ENCODE measurements at places on chromosomes 13 and 19.
A peak's percentile ranks its signal among the peaks of the same experiment; 100 is the strongest.

DNA sequence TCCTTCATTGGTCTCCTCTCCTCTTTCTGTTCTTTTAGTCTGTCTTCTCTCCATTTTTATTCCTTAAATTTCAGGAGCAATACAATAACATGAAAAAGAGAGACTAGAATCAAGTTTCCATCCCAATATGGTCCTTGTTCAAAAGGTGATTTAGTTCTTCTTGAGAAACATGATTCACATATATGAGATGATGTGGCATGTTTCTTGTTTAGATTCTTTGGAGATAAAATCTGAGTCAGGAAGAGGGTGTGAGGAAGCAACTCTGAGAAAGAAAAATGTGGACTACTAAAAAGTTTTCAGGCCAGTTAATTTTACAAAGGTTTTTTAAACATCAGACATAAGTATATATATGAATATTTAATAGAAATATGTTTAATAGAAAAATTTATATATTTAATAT lies 231.4 kb downstream of the OXGR1 start:
- no peak for DNase-seq

GRCh38 chr13:98171900-98172589 lies 5.0 kb downstream of the RNF113B start:
- DNase-seq = peak; percentile 60

- no peak for DNase-seq
These were observed 222.8 kb downstream of the NDFIP2 start for GRCh38 chr13:79703772-79704171.

- no peak for DNase-seq
These were observed 5.7 kb upstream of the GARIN5A start for GRCh38 chr19:50482271-50482855.

DNA sequence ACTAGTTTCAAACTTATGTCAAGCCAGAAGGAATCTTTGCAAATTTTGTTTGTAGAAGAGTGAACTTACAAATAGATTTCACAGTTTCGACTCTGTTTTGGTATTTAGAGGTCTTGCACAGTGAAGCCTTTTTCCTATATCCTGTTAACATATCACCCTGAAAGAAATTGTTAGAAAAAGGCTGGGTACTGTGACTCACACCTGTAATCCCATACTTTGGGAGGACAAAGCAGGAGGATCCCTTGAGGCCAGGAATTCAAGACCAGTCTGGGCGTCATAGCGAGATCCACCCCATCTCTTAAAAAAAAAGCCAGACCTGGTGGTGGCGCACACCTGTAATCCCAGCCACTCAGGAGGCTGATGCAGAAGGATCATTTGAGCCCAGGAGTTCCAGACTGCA lies 224.0 kb downstream of the GGACT start:
- DNase-seq = no peak

- DNase-seq = no peak
These were observed 236.8 kb downstream of the LMO7 start for GRCh38 chr13:75872980-75873379.

DNA sequence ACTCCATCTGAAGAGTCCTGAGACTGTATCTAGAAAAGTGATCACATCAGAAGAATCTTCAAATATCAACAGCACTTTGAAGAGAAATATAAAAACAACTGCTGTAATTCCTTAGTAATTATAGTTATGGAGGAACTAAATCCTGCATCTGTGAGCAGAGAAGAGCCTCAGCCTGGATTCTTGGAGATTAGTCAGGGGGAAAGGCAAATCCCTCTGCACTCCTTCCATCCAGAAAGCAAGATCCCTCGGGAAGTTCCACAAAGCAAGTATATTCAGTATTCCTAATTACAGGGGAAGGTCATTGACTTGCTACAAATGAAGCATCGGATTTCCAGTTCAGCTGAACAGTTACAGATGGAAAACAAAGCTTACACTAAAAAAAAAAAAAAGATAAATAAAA lies 256.6 kb upstream of the IPO5 start:
- DNase-seq = no peak

DNA sequence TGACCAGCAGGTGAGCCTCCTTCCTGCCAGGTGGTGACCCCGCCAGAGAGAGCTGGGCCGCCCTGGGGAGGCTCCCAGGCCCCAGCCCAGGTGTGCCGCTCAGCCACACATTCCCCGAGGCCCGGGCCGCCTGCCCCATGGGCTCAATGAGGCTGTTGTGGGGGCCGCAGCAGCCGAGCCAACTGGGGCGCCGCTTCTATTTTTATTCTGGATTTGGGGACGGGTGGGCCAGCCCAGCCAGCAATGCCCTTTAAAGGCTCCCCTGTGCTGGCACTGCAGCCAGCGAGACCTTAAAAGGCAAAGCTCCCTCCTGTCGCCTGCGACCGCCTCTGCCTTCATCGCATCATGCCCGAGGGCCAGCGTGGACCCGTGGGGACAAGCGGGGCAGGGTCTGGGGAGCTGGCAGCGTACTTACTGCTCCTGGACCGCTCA lies 17.7 kb upstream of the CRTC1 start:
- no peak for DNase-seq

GRCh38 chr13:46844431-46844830 lies 47.5 kb upstream of the ESD start:
- DNase-seq = no peak
